ENCODE measurements at places on chromosomes 4 and X.

GRCh38 chrX:84046403-84046984, 141.5 kb downstream of the RPS6KA6 start:
- DNase-seq: no peak

DNA sequence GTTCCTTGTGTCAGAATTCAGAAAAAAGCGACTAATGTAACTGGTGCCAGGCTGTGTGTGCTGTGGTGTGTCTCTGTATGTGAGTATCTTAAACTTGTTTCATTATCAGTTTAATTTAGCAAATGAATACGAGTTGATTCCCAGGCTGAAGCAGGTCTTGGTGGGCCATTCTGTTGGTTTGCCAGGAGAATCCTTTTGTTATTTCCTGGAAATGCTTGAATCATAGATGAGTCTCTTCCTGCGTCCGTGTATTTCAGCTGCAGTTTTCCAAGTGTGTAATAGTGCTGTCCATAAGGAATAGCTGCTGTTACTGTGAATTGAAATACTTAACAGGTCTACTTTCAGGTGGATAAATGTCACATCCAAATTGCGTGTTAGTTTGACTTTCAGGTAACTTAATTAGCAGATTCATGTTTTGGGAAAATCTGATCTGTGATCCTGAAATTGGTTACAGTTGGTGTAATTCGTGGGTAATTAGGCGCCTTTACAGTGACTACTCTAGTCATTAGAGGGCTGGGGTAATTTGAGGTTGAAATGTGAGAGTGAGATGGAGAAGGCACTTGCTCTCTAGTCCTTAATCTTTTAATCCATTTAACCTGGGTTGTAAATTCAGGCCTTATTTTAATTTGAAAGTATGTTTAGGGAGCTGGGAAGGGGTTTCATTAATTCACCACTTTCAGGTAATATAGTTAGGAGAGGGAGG, 23.8 kb downstream of the TMEM131L start:
- DNase-seq: no peak

- no peak for DNase-seq
Observed at GRCh38 chr4:72997409-72997808, 72.1 kb downstream of the COX18 start.

DNA sequence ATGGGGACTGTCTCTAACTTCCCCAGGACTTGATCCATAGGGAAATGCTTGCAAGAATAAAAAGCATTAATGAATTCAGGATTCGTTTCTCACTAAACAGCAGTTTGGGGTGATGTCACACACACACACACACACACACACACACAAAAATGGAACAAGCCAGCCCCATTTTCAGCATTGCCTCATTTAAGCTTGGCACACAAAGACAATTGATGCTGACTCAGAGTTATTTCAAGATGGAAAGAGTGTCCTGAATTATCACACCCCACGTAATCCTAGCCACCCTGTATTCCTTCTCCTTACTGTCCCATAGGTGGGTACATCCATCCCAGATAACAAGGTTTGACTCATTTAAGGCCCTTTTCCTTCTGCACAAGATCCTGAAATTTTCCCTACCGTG, 345.1 kb upstream of the HS3ST1 start:
- DNase-seq: no peak

- no peak for DNase-seq
Observed at GRCh38 chr4:113849771-113850170, 88.2 kb upstream of the CAMK2D start.

GRCh38 chr4:80155316-80155982, 41.9 kb upstream of the PRDM8 start:
- DNase-seq: no peak

GRCh38 chrX:77426811-77427210, 20.4 kb upstream of the FGF16 start:
- DNase-seq: no peak

DNA sequence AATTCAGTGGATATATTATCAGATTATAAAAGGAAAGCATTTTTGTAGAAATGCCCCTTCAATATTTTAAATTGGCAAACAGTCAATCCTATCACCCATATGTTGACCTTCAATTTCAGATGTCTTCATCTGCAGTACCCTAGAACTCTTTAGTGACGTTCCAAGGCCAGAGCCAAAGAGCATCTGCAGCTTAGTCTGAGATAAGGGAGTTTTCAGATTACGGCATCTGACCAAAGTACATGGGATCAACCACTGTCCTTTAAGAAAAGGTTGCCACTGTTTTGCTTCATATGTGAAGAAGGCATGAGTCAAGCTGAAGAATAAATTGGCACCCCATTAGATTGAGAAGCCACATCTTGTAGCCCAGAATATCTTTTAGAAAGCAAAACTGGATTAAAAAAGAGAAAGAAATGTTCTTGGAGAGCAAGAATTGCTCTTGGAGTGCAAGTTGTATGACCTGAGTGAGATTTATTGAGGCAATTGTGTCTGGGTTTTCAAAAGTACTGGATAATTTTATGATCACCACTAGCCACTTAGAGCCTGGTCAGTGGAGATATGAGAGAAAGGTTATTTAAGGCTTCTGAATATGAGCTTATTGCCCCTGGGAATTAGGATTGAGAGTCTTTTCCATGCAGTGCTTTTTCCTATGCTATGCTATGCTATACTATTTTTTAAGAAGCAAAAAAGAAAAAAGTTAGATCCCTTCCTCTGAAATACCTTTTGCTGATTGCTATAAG, 251.9 kb upstream of the NR3C2 start:
- no peak for DNase-seq

DNA sequence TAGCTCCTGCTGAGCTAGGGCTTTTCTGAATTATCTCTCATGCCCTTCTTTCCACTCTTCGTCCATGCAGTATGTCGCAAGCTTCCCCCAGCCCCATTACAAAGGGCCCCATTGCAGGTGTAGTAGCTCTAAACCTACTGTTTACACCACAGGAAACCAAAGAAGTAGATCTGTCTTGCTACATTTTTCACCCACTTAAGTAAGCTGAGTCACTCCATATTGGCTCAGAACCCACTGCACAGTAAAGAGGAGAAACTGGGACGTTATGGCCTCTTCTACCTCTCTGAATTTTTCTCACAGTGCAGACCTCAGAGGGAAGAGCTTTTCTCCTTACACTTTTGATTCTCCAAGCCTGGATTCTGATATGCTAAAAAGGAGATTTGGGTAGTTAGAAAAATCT, 200.2 kb downstream of the SMARCA1 start:
- no peak for DNase-seq

- no peak for DNase-seq
Observed at GRCh38 chr4:6529021-6529420, 46.0 kb upstream of the MAN2B2 start.

DNA sequence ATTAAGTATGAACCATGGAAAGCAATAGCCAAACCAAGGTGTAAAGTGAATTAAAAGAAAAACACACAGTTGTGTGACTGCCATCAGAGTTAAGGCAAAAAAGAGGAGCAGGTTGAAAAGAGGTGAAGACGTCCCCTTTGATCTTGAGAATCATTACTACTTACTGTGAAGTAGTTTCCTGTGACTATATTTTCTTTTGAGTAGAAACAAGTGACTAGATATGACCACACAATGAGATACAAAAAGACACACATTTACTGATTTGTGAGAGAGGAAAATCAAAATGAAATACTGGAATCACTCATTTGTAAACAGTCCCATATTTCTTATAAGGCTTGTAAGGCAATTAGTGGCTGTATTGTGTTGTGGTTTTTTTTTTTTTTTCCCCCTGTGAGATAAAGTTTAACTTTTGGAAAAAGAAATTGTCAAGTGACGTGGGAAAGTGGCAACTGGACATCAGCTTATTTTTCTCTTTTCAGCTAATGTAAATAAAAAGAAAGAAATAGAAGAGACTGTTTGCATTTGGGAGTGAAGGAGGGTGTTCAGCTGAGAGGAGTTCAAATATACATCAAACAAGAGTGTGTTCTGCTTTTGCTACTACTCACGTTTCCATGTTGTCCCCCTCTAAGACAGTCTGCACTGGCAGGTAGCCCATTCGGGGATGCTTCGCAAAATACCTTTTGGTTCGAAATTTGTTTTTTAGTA, 106.4 kb upstream of the FTHL17 start:
- no peak for DNase-seq

DNA sequence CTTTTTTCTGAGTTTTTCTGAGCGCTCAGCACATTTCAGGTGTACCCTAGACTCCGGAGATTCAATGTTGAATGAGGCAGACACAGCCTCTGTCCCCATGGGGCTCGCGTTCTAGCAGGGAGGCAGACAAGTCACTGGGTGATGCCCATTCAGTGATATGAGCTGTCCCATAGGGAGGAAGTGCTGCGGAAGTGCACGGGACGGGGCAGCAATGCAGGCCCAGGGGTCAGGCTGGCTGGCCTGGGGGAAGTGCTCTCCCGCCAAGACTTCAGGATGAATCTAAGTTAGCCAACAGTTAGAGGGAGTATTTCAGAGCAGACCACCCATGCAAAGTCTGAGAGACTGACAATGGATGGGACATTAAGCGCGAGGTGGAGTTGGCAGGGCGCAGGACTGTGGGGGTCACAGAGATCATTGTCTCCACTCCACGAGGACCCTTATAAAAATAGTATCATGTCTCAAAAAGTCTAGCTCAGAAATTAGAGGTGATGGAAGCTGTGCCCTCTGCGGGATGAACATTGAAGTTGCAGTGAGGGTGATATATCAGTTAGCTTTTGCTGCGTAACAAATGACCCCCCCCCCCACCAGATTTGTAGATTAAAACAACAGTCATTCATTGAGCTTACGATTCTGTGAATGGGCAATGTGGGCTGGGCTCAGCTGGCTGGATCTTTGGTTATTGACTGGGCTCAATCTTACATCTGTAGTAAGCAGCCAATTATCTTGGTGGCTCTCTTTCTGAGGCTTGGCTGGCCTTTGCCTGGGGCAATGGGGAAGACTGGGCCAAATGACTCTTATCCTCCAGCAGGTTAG, 16.4 kb downstream of the PSAPL1 start:
- no peak for DNase-seq

DNA sequence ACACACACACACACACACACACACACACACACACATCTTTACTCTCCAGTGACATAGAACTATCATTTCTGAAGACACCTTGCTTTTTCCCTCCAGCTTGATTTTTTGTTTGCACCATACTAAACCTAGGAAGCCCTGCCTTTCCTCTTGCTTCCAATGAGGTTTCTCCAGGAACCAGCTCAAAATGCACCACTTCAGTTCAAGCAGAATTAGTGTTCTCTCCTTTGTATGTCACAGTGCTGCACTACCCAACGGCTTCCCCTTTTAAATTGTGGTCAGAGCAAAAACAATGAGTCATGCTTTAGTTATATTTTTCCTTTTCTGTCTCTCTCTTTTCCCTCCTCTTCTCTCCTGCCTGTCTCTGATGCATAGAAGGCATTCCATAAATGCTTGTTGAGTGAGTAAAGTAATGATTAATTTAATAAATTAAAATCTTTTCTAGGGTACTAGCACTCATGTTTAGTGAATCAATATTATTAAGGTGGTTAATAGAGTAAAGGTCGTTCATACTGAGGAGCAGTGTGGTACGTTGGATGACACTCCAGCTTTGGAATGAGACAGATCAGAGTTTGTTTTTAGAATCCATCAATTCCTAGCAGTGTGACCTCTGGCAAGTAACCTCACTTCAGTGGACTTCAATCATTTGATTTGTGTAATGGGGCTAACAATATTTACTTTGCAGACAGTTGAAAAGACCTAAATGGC, 5.9 kb downstream of the RTL3 start:
- no peak for DNase-seq

GRCh38 chr4:102501447-102501696, 213 bp downstream of the NFKB1 start:
- DNase-seq: no peak

GRCh38 chrX:150464001-150464400, 100.9 kb downstream of the MAMLD1 start:
- DNase-seq: no peak

GRCh38 chr4:13533670-13534343, 10.5 kb downstream of the NKX3-2 start:
- no peak for DNase-seq

DNA sequence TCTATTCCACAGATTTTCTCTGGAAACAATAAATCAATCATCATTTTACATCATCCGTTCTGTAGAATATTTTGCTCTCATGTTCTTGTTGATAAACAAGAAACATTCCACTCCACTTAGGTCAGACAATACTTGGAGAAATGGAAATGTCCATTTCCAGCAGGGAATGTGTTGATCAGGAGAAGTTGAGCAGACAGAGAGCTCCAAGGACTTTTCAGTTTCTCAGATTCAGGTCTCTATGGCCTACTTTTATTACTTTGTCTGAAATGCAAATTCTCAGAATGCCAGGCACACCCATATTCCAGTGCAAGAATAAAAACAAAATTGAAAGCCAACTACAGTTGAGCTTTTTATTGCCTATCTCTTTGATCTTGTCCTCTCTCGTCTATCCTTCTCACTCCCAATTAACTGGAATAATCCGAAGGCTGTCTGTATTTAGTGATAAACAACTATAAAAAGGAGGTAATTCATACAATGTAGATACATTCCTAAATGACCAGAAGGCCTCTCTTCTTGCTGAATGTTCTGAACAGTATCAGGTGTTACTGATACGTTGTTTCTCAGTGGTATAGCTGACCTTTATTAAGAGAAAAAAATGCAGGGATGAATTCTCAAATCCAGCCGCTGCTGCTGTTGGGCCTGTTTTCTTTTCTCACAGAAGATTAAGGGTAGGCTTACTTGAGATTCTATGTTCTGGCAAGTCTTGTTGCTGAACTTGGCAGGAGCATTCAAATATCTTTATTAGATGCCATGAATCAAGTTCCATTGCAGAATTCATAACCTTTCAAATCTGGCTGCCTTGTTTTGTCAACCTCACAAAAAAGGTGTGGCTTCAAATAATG, 72.1 kb downstream of the HPGD start:
- no peak for DNase-seq

- no peak for DNase-seq
Observed at GRCh38 chr4:3872834-3873313, 106.7 kb downstream of the ADRA2C start.

GRCh38 chrX:11180571-11180970, 69.4 kb downstream of the HCCS start:
- no peak for DNase-seq

DNA sequence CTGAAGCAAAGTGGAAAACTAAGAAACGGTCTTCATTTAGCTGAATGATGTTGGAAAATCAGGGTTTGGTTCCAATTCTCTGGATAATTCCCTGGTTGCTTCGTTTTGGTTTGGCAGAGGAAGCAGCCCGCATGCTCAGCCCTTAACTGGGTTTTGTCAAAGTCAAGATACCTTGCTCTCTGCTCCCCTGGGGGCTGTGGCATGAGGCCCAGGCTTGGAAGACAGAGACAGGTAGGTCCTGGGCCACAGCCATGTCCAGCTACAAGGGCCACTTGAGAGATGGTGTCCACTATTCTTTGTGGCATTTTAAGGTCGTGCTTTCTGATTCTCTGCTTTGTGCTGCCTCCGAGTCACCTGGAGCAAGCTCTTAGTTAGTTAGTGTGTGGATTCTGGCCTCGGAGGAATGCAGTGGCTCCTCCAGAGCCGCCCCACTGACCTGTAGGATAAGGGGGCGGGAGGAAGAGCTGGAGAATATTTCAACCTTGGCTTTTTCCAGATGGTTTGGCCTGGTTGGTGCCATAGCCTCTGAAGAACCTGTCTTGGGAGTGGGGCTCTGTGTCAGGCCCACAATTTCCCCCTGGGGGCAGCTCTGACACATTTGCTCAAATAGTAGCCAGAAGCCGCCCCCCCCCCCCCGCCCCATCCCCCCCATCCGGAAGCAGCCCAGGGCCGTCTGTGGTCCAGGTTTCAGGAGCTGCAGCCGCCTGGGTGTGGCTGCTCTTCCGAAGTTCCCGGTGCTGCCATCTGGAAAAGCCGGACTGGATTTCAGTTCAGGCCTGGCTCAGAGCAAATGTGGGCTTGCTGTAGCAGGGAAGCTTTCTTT, 147.1 kb downstream of the NHS start:
- peak; percentile 23 for DNase-seq

- no peak for DNase-seq
Observed at GRCh38 chr4:34309383-34309906, 1934.9 kb downstream of the ARAP2 start.
